ENCODE measurements at places on chromosomes 2 and 18. TPM values are rescaled to one million over a fixed set of nuclear protein-coding genes. Genes with fewer than 3 reads are reported as not detected.

Gene SERPINB4
- not detected for polyA plus RNA-seq

Gene TNS1
- polyA plus RNA-seq, result 26.8 TPM

Gene FABP1
- polyA plus RNA-seq, result 881 TPM

Gene PELI1
- 30.6 TPM for polyA plus RNA-seq

DNA sequence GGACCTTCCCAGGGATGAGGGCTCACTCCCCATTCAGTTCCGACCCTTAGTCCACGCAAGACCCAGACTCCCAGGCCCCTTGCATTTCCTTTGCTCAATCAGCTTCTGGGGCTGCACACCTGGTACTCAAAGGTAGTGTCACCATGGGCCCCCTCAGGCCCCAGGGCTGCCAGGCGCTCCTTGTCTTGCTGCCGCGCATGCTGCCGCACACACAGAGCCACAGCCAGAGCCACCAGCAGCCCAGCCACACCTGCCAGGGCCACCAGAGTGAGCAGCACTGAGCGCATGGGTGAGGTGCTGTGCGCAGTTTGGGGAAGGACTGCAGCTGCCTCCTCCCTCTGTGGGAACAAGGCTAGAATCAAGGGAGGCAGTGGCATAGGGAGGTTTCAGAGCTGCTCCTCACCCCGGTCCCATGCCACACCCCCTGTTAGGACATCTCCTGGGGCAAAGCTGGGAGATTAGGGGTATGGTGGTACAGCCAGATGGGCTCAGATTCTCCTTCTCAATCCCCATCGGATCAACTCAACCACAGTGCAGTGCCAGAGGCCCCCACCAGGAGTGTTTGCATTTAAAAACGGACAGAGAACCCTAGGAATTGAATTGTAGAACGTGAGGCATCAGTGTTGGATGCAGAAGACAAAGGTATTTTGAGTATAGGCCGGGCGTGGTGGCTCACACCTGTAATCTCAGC, 11.3 kb downstream of the PTPRN start:
- H3K27me3 ChIP-seq, result peaks cover 43% of the 10 kb centered on the region
- peaks cover 9% of the 10 kb centered on the region for H3K4me1 ChIP-seq
- no peak for DNase-seq
- H3K4me3 ChIP-seq, result no peak overlapping the region
- H3K27ac ChIP-seq, result no peak overlapping the region

DNA sequence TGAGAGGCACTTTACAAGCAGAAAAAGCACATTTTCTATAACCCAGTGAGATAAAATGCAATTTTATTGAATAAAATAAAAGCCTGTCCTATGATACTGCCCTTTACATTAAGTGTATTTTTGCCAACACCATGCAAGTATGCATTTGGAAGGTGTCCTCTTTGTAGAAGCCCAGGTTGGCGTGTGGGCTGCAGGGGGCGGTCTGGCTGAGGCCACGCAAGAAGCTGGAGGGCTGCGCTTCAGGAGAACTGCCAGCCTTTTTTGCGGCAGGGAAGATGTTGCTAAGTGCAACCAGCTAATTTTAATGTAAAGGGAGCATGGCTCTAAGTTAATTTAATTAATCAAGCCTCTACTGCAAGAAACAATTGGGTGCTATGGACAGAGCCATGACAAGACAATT, 562.8 kb upstream of the SALL3 start:
- no peak overlapping the region for H3K4me3 ChIP-seq
- no peaks in the 10 kb centered on the region for H3K27me3 ChIP-seq
- no peaks in the 10 kb centered on the region for H3K4me1 ChIP-seq
- H3K36me3 ChIP-seq, result no peaks in the 10 kb centered on the region

DNA sequence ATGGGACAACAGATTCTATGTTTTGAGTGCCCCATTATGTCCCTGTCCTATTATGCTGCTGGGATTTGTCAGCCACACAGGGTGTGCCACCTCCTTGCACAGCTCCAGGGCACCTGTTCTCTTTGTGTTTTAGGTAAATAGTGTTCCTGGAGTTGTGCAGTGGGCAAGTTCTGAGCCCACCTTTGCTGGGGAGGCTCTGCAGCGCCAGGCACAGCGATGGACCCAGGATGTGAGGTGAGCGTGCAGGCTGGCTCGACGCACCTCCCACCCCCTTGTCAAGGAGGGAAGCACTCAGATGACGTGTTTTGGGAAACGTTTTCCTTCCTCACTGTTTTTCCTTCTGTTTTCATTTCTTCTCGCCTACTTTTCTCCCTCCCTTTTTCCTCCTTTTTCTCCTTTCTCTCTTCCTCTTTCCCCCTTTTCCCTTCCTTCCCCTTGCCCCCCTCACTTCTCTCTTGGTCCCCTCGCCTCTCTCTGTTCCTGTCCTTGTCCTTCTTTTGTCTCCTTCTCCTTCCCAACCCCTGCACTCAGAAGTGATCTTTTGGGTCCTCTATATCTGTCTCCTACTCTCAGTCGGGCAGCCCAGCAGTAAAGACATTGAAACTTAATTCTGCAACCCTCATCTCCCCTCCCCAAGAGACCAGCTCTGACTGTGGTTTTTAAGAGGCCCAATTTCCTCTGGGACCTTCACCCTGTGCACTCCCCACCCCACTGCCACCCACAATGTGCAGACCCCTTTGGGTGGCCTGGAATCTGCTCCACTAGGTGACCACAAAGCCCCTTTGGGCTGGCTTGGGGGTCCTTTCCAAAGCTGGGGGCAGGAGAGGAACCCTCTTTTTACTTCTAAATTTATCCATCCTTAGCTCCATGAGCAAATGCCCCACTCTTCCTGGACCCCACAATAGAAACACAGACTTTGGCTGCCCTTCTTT, 104.0 kb downstream of the MCFD2 start:
- no peak overlapping the region for H3K27ac ChIP-seq
- no peak overlapping the region for H3K4me3 ChIP-seq
- peaks cover 3% of the 10 kb centered on the region for H3K4me1 ChIP-seq

Gene SATB2
- polyA plus RNA-seq, result 5.0 TPM

Gene GMCL1
- 30.9 TPM for polyA plus RNA-seq

GRCh38 chr2:117707874-117708273, 106.6 kb upstream of the DDX18 start:
- no peaks in the 10 kb centered on the region for H3K4me1 ChIP-seq
- H3K36me3 ChIP-seq, result no peaks in the 10 kb centered on the region
- no peak overlapping the region for H3K4me3 ChIP-seq
- H3K27me3 ChIP-seq, result no peaks in the 10 kb centered on the region
- H3K27ac ChIP-seq, result no peak overlapping the region
- no peak for DNase-seq

Gene MAP3K19
- polyA plus RNA-seq, result 0.01 TPM

Gene DSEL
- 8.4 TPM for polyA plus RNA-seq

DNA sequence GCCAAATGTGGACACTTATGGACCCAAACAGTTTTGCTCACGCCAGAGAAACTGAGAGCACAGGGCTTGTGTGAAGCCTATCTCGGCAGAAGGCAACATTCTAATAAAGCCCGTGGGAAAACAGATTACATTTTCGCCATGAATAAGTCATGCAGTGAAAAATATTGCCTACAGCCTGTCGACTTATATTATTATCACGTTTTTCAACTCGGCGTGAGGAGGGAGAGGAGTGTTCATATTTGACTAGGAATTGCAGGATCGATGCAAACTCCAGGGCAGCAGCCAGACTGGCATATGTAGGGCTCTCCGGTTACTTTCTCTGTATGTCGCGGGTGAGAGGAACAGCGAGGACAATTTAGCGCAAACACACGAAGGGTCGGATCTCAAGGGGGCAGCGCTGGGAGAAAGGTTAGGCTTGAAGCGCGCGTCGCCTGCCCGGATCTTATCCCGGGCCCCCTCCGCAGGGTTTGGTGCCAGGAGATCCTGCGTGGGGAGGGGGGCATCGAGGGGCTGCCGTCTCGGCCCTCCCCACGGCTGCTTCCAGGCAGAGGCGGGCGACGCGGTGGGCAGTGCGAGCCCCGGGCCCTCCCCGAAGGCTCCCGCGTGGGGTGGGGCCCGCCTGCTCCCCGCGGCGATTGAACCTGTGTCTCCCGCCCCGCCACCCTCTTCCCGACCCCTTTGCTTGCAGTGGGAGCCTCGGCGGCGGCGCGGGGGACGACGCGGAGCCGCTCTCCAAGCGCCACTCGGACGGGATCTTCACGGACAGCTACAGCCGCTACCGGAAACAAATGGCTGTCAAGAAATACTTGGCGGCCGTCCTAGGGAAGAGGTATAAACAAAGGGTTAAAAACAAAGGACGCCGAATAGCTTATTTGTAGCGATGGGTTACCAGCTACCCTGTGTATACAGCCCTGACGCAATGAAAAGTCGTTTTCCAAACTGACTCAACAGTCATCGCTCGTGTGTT, 4.4 kb downstream of the ADCYAP1 start:
- peaks cover 80% of the 10 kb centered on the region for H3K27me3 ChIP-seq
- H3K36me3 ChIP-seq, result no peaks in the 10 kb centered on the region
- no peak overlapping the region for H3K27ac ChIP-seq
- H3K4me3 ChIP-seq, result peak overlapping the region; percentile 21
- H3K4me1 ChIP-seq, result peaks cover 16% of the 10 kb centered on the region

- no peak overlapping the region for H3K27ac ChIP-seq
- no peak overlapping the region for H3K4me3 ChIP-seq
- peaks cover 9% of the 10 kb centered on the region for H3K4me1 ChIP-seq
- no peaks in the 10 kb centered on the region for H3K27me3 ChIP-seq
Measured at GRCh38 chr2:32624812-32625211, 3.0 kb upstream of the TTC27 start.

GRCh38 chr2:200121931-200122330, 166.5 kb downstream of the MAIP1 start:
- no peaks in the 10 kb centered on the region for H3K36me3 ChIP-seq
- no peak overlapping the region for H3K4me3 ChIP-seq
- peaks cover 24% of the 10 kb centered on the region for H3K4me1 ChIP-seq
- DNase-seq, result no peak
- H3K27me3 ChIP-seq, result no peaks in the 10 kb centered on the region

- DNase-seq, result no peak
- H3K27ac ChIP-seq, result no peak overlapping the region
- no peaks in the 10 kb centered on the region for H3K27me3 ChIP-seq
- H3K36me3 ChIP-seq, result peaks cover 29% of the 10 kb centered on the region
Measured at GRCh38 chr2:240528406-240529040, 29.3 kb downstream of the ANKMY1 start.

DNA sequence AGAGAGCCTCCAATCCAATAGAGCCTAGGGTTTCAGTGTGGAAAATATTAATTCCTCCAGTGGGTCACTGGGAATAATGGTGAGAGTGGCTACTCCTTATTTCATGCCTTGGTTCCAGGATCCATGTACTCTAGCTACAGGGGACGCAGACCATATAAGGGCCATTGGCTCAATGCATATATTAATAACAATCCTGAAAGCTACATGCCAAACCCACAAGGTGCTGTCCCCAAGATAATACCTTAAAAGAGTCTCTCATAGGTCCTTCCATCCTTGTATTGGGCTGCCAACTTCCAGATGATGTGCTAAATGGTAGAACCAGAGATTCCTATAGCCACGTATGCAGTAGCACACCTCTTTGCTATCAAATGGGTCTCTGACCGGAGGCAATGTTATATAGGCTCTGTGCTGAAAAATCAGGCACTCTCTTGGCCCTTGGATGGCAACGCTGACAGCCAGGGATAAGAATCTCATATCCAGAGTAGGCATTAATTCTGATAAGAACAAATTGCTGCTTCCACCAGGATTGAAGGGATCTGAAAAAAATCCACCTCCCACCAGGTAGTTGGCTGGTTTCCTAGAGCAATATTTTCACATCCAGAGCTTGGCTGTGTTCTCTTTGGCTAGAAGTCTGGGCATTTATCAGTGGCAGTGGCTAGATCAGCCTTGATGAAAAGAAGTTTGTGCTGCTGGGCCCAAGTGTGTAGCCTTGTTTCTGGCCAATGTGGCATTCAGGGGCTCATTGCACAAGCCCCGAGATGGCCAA, 218.1 kb upstream of the MGAT5 start:
- no peak for DNase-seq
- no peak overlapping the region for H3K27ac ChIP-seq
- no peaks in the 10 kb centered on the region for H3K36me3 ChIP-seq
- H3K4me1 ChIP-seq, result no peaks in the 10 kb centered on the region
- H3K4me3 ChIP-seq, result no peak overlapping the region

DNA sequence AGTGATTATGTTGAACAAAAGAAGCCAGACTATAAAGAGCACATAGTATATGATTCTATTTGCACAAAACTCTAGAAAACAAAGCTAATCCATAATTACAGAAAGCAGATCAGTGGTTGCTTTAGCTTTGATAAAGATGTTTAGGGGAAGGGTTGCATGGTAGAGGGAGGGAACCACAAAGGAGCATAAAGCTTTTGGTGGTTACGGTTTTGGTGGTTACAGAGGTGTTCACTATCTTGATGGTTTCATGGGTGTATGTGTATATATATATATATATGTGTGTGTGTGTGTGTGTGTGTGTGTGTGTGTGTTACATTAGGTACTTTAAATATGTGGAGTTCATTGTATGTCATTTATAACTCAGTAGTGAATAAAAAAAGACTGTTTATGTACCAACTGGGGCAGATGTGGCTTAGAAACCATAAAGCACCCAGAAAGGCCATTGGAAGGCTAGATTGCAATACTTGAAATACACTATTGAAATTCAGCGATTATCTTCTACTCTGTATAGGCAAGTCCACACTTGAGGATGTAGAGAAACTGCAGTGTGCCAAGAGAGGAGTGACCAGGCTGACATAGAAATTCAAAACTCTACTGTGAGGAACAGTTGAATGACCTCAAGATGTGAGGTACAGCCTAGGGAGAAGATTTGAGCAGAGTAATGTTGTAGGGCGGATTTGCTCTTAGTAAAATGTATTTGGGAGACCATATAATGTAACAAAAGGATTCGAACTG, 60.6 kb downstream of the CAB39 start:
- no peak overlapping the region for H3K27ac ChIP-seq
- DNase-seq, result no peak
- H3K36me3 ChIP-seq, result peaks cover 7% of the 10 kb centered on the region
- H3K4me3 ChIP-seq, result no peak overlapping the region
- peaks cover 3% of the 10 kb centered on the region for H3K4me1 ChIP-seq
- H3K27me3 ChIP-seq, result no peaks in the 10 kb centered on the region

DNA sequence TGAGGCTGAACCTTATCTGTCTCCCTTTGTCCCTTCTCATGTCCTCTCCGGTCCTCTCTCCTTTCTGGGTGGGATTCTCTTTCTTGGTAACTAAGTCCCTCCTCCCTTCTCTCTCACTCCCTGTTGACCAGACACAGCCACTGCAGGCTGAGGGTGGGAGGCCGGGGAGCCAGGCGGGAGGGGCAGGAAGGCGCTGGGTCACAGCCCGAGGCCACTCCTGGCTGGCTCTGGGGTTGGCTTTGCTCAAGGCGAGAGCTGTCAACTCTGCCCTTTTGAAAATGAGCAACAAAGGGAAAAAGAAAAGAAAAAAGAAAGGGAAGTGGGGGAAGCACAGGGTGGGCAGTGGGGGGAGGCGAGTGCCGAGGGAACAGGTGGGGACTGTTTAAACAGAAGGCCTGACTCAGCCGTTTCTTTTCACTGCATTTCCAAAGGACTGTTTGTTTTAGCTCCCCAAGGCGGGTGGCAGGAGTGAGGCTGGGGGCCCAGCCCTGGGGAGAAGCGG, 70.5 kb upstream of the IGFBP5 start:
- H3K27ac ChIP-seq, result no peak overlapping the region
- no peaks in the 10 kb centered on the region for H3K4me1 ChIP-seq
- no peaks in the 10 kb centered on the region for H3K27me3 ChIP-seq
- peak; percentile 38 for DNase-seq
- H3K36me3 ChIP-seq, result no peaks in the 10 kb centered on the region

- H3K36me3 ChIP-seq, result no peaks in the 10 kb centered on the region
- no peak for DNase-seq
Measured at GRCh38 chr2:98908931-98909316, 27.1 kb downstream of the CRACDL start.

- H3K4me1 ChIP-seq, result peaks cover 14% of the 10 kb centered on the region
- no peak overlapping the region for H3K4me3 ChIP-seq
- no peak overlapping the region for H3K27ac ChIP-seq
Measured at GRCh38 chr18:903701-904100, 970 bp upstream of the ADCYAP1 start.

Data from large intestine (tissue), 12 donors.